ENCODE measurements at places on chromosomes 11 and 22.

DNA sequence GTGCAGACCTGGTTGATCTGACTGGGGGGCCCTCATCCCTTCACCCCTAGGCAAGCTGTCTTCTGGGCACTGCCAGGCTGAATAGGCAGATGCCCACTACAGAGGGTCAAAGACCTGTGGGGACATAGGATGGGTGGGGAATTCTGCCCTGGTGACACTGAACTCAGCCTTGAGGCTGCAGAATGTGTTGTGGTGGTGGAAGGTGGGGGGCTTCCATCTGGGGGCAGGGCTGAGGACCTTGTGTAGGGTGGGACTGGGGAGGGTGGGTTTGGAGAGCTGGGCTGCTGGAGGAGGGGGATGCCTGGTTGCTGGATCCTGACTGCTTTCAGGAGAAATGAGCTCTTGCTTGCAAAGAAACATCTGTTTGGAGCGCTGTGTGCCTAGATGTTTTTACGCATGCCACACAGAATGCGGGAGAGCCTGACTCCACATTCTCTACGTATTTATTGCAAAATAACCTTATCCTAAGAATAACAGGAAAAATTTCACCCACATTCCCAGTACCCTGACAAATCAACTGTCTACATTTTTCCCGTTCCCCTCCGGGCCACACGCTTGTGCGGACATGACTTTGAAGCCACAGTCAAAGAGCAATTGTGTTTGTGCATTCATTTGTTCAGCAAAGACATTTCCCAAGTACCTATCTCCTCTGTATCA lies 18.3 kb downstream of the SMIM38 start:
- no peak for DNase-seq

DNA sequence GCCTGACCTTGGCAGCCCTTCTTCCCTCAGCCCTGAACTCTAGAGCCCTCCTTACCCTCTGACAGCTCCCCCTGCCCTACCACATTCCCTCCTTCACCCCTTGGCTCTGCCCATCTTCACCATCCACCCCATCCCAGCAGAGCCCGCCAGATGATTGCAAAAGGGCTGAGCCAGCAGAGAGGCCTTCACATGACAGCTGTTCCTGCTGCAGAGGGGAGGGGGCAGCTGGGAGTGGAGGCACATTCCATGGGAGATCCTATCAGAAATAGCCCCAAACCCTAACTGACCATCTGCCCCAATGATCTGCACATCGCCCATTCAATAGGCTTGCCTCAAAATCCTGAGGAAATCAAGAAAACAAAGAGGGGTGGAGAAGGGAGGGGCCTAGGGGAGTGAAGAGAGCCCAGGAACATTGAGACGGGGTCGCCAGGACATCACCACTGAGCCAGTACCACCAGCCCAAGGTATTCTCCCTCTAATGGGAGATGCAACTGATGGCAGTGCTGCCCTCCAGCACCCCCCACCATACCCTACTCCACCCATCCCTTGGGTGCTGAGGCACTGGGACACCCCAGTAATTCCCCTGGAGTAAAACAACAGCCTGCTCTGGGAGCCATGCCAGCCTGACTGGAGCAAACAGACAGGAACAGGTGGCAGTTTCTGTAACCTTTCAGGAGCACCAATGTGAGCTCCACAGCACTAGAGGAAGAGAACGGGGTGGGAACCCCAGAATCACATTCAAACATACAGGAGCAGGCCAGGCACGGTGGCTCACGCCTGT lies 8.0 kb upstream of the AHNAK start:
- no peak for DNase-seq

DNA sequence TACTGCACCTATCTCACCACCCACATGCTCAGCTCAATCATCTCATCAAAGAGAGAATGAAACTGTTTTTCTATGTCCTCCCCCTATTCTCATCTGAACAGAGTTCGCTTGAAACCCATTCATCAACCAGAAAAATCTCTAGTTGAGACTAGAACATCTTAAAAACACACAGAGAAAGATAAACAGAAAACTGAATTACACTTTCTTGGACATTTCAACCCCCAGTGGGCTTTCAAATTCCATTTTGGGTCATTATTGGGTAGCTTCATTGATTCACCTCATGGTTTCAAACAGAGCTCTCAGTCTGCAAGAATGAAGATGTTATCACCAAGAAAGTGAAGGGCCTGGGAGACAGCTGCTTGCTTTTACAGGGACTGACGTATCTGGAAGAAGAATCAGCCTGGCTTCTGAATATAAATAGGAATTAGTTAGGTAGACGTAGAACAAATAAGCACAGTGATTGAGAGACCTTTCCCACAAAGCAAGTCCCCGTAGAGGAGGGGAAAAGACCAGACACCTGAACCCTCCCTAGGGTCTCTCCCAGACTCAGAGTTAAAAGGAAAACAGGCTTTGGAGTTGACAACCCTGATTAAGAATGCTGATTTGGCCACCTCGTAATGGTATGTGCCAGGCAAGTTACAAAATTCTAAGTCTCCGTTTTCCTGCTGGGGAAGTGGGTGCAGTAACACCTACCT lies 155.7 kb downstream of the BBOX1 start:
- no peak for DNase-seq

GRCh38 chr11:102014756-102015155 lies 32.5 kb upstream of the CFAP300 start:
- no peak for DNase-seq

GRCh38 chr11:34525888-34526657 lies 12.5 kb upstream of the ELF5 start:
- no peak for DNase-seq

DNA sequence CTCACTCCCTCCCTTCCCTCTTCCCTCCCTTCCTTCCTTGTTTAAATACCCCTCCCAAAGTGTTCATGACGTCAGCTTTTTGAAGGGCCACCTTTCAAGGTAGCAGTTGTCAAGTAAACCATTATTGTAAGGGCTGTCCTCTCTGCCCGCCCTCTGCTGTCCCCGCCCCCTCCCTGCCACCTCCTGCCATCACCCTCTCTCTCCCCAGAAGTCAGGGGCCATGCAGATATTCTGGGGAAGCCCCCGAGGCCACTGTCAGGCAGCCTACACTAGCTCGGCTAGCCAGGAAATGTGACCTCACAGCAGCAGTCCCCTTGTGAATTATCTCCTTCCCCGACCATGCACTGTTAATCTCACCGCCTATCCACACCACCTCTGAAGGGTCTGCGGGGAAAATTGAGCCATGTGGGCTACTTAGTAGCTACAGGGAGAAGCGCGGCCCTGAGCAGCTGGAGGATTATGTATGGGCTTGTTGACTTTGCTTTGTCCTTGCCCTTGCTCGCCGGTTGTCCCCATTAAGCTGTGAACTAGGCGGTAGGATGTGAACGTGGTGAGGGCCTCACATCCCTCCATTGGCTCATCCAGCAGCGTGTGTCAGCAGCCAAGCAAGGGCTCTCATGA lies 42.1 kb upstream of the ATXN10 start:
- DNase-seq, result no peak

DNA sequence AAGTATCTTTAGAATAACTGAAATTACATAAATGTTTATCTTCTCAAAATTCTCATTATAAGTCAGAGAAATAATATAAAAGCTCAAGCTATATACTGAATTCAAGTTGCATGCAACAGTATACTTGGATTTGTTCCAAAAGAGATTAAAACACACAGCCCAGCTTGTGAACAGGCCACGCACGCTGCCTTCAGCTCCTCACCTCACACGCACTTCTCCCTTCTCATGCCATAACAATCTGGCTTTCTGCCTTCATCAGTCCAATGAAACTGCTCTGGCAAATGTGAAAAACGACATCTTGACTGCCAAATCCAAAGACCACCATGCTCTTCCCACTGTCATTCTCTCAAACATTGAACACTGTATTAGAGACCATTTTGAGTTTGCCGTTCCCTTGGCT lies 22.1 kb downstream of the ATP6V1E1 start:
- no peak for DNase-seq

DNA sequence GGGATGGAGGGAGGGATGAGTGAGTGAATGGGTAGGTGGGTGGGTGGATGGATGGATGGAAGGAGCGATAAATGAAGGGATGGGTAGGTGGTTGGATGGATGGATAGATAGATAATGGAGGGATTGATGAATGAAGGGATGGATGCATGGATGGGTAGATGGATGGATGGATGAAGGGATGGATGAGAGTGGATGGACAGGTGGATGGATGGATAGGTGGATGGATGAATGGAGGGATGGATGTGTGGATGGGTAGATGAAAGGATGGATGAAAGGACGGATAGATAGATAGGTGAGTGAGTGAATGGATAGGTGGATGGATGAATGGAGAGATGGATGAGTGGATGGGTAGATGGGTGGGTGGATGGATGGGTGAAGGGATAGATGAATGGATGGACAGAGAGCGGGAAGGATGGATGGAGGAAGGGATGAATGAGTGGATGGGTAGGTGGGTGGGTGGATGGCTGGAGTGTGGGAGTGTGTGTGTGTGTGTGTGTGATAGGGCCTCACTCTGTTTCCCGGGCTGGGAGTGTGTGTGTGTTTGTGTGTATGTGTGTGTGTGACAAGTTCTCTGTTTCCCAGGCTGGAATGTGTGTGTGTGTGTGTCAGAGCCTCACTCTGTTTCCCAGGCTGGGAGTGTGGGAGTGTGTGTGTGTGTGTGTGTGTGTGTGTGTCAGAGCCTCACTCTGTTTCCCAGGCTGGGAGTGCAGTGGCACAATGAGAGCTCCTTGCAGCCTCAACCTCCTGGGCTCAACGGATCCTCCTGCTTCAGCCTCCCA lies 2.1 kb upstream of the PRR33 start:
- DNase-seq, result no peak

GRCh38 chr22:19057539-19057938 lies 64.7 kb downstream of the DGCR2 start:
- no peak for DNase-seq

DNA sequence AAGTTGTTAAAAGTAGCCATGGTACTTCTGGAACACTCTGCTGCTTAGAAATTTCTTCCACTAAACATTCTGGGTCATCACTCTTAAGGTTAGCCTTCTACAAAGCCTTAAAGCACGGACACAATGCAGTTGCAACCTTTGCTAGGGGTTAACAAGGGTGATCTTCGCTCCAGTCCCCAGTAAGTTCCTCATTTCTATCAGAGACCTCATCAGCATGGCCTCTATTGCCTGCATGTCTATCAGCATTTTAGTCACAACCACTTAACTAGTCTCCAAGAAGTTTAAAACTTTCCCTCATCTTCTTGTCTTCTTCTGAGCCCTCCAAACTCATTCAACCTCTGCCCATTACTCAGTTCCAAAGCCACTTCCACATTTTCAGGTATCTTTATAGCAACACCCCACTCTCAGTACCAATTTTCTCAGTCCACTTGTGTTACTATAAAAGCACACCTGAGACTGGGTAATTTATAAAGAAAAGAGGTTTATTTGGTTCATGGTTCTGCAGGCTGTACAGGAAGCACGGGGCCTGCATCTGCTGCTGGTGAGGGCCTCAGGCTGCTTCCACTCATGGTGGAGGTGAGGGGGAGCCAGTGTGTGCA lies 48.7 kb upstream of the TH start:
- no peak for DNase-seq

- DNase-seq, result no peak
Observed at GRCh38 chr11:113369411-113369810, 18.2 kb upstream of the ANKK1 start.

DNA sequence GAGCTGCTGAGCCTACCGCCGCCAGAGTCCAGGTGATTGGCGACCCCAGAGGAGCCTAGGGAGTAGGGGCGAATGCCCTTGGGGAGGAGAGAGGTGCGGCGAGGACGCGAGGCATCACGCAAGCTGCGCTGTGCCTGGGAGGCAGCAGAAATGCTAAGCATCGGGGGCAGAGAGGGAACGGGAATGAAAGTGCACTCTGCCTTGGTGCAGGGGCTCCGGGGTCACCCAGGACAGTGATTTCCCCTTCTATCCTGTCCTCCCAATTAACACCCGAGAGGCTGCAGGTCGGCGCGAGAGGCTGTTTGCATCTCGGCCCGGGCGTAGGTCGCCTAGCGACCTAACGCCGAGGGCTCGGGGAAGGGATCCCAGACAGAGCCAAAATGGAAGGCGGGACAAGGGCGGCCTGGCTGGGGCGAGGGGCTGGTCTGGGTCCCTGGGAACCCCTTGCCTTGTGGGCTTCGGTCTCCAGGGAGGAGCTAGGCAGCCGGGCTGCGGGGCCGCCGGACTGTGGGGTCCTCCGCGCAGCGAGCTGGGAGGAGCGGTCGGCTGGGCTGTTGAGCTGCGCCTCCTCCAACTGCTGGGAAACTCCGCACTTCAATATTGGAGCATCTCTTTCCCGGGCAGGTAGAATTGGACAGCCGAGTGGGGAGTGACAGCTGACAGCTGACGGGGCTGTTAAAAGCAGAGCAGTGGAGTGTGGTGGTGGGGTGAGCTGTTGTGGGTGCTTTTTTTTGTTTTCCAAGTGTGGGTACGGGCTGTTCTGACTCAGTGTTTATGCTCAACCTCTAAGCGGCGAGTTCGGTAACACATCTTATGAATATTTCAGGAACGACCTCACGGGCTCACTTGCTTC lies 657 bp downstream of the ELMOD1 start:
- DNase-seq, result no peak

GRCh38 chr22:37887584-37888378 lies 18.3 kb upstream of the MICALL1 start:
- DNase-seq, result no peak

DNA sequence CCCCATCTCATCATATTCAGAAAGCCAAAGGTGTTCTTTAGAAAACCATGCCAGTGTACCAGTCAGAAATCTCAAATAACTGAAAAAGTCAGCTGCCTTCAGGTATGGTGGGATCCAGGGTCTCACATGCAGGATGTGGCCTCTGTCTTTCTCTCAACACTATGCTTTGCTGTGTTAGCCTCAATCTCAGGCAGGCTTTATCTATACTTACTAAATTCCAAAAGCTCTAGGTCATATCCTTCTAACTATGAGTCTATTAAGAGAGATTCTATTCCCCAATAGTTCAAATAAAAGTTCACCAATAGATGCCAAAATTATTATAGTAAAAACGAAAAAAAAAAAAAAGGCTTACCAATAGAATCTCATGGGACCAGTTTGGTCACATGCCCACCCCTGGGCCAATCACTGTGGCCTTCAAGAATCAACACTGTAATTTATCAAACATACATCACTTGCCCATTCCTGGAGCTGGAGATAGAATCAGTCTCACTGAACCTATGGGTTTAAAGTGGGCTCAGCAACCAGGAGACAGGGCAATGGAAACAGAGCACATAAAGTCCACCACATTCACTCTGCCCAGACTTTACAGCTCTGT lies 38.0 kb upstream of the APLNR start:
- no peak for DNase-seq

DNA sequence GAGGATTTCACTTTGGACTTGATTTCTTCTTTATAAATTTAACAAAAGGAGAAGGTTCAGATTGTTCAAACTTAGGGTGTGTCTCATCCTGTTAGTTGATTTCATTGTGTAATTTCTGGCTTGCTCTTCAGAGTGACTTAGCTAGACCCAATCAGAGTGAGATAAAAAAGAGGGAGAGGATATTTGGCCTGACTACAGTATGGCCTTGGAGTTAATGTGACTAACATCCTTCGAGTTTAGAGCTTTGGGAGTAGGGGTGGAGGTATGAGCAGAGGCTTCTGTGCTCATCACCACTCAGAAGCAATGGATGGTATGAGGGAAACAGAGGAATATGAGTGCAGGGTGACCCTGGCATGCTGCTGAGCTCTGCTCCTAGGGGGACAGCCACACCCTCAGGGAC lies 114.2 kb downstream of the ME3 start:
- no peak for DNase-seq
